Anterior cingulate cortex (tissue), 58 donors: ENCODE measurements at places on chromosomes 1 and 21.

GRCh38 chr1:12604114-12604874 is 13.7 kb downstream of the DHRS3 start:
- DNase-seq, result no peak

GRCh38 chr1:37123276-37124115 is 89.2 kb upstream of the GRIK3 start:
- DNase-seq, result no peak

DNA sequence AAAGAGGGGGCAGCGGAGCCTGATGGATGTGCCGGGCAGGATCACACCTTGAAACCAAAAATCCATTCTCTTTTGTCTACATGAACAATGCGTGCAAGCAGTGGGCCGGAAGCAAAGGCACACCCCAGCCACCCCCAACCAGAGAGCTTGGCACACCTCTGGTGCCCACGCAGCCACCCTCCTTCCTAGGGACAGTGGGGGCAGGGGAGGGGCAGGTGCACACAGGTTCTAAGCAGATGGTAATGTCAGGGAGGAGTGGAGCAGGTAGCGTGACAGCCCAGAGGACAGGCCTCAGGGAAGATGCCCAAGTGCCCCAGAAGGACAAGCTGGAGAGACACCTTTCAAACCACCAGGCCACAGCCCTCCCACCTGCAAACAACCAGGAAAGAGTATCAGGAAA is 36.5 kb downstream of the SYF2 start:
- DNase-seq, result no peak

- DNase-seq, result peak; percentile 70
Measured at GRCh38 chr1:23958810-23959460, 693 bp upstream of the PNRC2 start.

- DNase-seq, result no peak
Measured at GRCh38 chr21:15042531-15042930, 22.3 kb downstream of the NRIP1 start.

- no peak for DNase-seq
Measured at GRCh38 chr1:11903210-11903609, 23.0 kb downstream of the KIAA2013 start.

GRCh38 chr1:44089371-44090048 is 29.1 kb upstream of the KLF17 start:
- no peak for DNase-seq

- no peak for DNase-seq
Measured at GRCh38 chr1:108079440-108080025, 114.6 kb upstream of the VAV3 start.

- no peak for DNase-seq
Measured at GRCh38 chr1:160522622-160523345, at the start of gene SLAMF6. Gene SLAMF6, minus strand, starts transcription at chr1:160523255. Its CDS starts 63 bp downstream, at chr1:160523192.

DNA sequence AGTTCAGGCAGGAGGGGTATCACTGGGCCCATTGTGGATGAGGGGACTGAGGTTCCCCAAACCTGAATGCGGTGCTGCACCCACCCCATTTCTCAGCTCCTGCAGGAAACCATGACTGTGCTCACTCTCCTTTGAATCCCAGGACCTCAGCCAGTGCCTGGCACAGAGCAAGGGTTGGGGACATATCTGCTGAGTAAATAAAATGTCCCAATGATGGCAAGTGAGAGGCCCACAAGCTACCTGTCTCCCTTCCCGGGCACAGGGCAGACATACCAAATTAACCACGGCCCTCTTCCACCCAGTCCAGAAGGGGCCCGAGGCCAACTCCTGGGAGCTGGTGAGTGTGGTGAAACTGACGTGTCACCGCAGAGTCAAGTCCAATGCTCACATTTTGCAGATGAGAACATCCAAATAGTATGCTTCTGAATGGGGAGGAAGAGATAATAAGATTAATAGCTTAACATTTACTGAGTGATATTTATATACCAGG is 97.6 kb downstream of the EPHB2 start:
- no peak for DNase-seq

DNA sequence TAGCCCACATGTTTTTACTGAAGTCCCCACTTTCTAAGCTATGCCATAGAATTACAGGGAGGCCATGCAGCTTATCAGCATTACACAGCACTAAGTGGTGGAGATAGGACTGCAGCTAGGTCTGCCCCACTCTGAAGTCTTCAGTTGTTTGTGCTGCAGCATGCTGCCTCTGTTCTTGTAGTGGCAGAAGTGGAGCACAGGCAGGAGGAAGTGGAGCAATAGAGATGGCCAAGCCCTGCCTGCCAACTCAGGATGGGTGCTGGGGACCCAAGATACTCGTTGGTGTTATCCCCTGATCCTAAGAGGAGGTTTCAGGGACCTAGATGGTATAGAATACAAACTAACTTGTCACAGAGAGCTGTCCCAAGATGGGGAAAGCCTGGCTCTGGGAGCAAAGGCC is 12.9 kb downstream of the MRPL37 start:
- no peak for DNase-seq

GRCh38 chr1:53385276-53386225 is 57.7 kb upstream of the LRP8 start:
- DNase-seq, result no peak

GRCh38 chr1:89943846-89944781 is 50.8 kb upstream of the ZNF326 start:
- no peak for DNase-seq
